ENCODE measurements at places on chromosomes 6 and 20. TPM values are rescaled to one million over a fixed set of nuclear protein-coding genes. Genes with fewer than 3 reads are reported as not detected.

GRCh38 chr6:47278545-47278944 is 31.2 kb downstream of the TNFRSF21 start:
- H3K36me3 ChIP-seq, result peaks cover 1% of the 10 kb centered on the region
- H3K4me1 ChIP-seq, result no peaks in the 10 kb centered on the region
- no peaks in the 10 kb centered on the region for H3K27me3 ChIP-seq

GRCh38 chr6:34027445-34027936 is 118.4 kb downstream of the GRM4 start:
- no peaks in the 10 kb centered on the region for H3K27me3 ChIP-seq
- DNase-seq, result no peak
- H3K4me3 ChIP-seq, result no peak overlapping the region
- H3K4me1 ChIP-seq, result no peaks in the 10 kb centered on the region
- H3K27ac ChIP-seq, result no peak overlapping the region

- no peak overlapping the region for H3K27ac ChIP-seq
- peaks cover 83% of the 10 kb centered on the region for H3K27me3 ChIP-seq
Observed at GRCh38 chr6:41373919-41374617, 38.7 kb downstream of the NCR2 start.

SAMD5 gene
- 35.5 TPM for total RNA-seq

TFAP2A gene
- 2.7 TPM for total RNA-seq

TMEM14C gene
- total RNA-seq, result 78.7 TPM

Data from lung (tissue), 17 donors.